ENCODE measurements at places on chromosomes 1 and 21.

GRCh38 chr1:228979774-228980173 is 244.5 kb downstream of the RHOU start:
- DNase-seq, result no peak

- no peak for DNase-seq
These were observed 8.4 kb downstream of the ARMH1 start for GRCh38 chr1:44682883-44683265.

- DNase-seq, result no peak
These were observed 814 bp downstream of the PAQR7 start for GRCh38 chr1:25874635-25875153.

- no peak for DNase-seq
These were observed 145.2 kb downstream of the TNR start for GRCh38 chr1:175597969-175598765.

DNA sequence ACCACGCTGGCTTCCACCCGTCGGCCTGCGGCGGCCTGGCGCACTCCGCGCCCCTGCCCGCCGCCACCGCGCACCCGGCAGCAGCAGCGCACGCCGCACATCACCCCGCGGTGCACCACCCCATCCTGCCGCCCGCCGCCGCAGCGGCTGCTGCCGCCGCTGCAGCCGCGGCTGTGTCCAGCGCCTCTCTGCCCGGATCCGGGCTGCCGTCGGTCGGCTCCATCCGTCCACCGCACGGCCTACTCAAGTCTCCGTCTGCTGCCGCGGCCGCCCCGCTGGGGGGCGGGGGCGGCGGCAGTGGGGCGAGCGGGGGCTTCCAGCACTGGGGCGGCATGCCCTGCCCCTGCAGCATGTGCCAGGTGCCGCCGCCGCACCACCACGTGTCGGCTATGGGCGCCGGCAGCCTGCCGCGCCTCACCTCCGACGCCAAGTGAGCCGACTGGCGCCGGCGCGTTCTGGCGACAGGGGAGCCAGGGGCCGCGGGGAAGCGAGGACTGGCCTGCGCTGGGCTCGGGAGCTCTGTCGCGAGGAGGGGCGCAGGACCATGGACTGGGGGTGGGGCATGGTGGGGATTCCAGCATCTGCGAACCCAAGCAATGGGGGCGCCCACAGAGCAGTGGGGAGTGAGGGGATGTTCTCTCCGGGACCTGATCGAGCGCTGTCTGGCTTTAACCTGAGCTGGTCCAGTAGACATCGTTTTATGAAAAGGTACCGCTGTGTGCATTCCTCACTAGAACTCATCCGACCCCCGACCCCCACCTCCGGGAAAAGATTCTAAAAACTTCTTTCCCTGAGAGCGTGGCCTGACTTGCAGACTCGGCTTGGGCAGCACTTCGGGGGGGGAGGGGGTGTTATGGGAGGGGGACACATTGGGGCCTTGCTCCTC is 1.9 kb downstream of the OLIG2 start:
- DNase-seq, result no peak

- no peak for DNase-seq
These were observed 13.6 kb upstream of the FAM89A start for GRCh38 chr1:231053493-231054162.

DNA sequence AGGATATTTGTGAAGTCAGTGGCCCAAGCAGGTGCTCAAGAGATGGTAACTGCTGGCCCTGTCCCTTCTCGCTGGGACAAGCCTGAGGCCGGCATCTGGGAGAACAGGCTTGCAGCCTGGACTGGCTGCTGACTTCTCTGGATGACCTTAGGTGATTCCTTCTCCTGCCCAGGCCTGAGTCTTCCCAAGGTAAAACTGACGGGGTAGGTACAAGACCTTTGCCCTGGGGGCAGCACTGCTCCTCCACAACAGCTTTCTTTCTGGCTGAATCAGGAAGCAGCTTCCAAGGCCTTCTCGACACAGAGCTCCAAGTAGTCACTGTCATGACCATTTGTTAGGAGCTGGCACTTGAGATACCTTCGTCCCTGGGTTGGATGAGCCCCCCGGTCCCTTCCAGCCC is 59.6 kb downstream of the DMRTB1 start:
- DNase-seq, result no peak

DNA sequence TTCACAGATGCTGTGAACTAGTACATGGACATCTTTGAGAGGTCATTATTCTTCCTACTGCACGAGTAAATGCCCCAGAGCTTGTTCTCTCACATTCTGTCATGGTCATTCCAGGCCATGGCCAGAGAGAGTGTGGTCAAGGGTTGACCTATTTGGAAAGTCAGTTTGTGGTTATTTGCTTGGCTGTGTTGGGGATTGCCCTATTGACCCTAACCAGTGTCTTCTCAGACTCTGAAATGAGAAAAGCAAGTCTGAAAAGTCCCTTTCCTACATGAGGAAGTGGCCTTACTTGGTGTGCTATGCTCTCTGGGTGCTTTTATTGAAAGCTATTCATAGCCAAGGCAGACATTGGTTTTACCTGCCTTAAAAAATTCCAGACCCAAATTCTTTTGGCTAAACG is 26.6 kb downstream of the CLIC6 start:
- no peak for DNase-seq

GRCh38 chr1:107953556-107953955 is 11.4 kb downstream of the VAV3 start:
- peak; percentile 27 for DNase-seq

DNA sequence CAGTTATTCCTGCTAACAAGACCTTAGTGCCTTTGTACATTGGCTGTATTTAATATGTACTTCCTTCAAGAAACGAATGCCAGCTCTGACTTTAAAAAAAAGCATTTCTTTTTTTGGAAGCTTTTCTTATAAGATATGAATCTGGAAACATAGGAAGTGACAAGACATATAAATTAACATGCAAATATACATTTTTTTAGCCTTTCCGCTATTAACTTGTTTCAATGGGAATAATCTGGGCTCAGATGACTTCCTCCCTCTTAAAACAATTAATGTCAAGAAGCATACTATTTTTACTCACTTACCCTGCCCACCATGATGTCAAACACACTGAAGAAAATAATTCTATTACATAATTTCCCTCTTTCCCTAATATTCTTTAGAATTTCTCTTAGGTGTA is 1.4 kb downstream of the DENND1B start:
- DNase-seq, result no peak

GRCh38 chr21:45973475-45974072 is 8.0 kb upstream of the COL6A1 start:
- peak; percentile 80 for DNase-seq

DNA sequence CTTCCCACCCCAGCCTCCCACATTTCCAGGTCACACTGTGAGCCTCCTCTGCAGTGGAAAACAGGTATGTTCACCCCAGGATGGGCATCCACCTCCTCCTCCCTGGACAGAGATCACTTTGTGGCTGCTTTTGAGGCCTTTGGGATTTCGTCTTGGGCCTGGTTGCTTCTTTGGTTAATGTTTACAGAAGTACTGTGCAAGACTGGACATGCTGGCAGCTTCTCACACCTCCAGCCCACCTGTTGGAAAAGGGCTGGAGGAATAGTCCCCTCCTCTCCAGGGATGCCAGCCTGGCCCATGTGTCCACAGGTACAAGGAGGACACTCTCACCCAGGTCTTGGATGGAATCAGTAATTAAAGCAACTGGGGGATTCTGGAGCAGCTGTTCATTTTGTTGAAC is 56.1 kb downstream of the KAZN start:
- DNase-seq, result no peak

GRCh38 chr1:158177700-158178450 is 2.8 kb upstream of the CD1D start:
- DNase-seq, result peak; percentile 89

DNA sequence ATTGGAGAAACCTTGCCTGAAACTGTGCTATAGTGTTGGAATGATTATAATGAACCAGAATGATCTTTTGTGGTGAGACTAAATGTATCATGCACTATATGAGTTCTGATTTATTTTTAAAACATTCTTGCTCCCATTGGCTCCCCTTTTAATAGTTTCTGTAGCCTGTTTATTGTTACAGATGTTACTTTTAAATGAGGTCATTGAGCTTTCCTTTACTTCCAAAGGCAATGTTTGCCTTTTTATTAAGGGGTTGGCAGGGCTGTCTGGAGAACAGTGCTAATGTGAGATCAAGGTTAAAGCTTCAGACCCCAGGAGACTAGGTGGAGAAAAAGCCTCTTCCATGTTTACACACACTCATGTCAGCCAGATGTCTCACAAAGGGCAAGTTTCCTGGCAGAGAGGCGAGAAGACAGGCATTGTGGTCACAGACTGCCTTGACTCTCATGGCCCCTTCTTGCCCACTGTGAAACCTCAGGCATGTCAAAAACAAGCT is 120.6 kb upstream of the RAVER2 start:
- DNase-seq, result no peak

DNA sequence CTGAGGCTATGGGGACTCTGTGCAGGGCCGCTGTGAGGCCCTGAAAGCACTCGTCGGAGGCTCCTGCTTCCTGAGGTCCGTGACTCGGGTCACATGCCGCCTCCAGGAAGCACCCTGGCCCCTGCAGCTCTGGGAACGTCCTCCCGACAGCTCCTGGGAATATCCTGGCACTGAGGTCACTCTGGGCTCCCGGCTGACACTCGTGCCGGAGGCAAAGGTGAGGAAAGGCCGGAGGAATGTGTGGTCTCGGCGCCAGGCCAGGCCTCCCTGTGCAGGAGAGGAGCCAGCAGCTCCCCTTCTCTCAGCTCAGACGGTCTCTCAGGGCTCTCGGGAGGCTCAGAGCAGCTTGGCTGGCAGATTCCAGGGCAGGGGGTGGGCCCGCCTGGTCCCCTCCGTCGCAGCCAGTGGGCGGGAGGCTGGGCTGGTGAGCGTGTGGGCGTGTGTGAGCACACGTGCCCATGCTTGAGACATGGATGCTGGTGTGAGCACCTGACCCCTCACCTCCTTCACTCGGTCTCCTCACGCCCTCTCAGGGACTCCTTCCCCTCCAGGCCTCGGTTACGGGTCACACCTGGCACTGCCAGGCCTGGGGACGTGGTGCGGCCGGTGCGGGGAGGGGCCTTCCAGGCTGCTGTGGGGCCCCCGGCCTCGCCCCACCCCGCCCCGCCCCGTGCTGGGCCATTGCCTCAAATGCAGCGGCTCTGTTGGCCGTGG is 5.5 kb upstream of the RNF223 start:
- DNase-seq, result peak; percentile 46

- no peak for DNase-seq
These were observed 3.7 kb downstream of the TMCO2 start for GRCh38 chr1:40251456-40251855.

- DNase-seq, result no peak
These were observed 125.0 kb upstream of the JUN start for GRCh38 chr1:58908561-58909560.

- no peak for DNase-seq
These were observed 116.3 kb upstream of the HNRNPU start for GRCh38 chr1:244980605-244981004.

DNA sequence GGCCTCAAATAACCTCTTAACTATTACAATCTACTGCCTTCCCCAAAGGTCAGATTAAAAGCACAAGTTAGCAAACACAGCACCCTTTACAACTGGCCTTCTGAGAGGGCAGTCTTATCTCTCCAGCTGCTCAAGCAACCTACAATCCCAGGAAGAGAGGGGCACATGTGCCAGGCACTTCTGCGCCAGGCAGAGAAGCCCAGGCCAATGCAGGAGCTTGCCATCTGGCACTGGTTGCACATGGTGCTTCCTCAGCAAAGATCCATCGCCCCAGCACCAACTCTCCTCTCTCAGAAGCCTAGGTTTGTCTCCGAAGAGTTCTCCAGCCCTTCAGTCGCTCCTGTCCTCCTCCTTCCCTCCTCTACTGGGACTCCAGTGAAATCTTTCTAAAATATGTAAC is 2.5 kb downstream of the STK40 start:
- no peak for DNase-seq

- no peak for DNase-seq
These were observed 248.6 kb downstream of the OLFM3 start for GRCh38 chr1:101748077-101748476.

GRCh38 chr1:3911981-3912808 is 12.1 kb upstream of the C1orf174 start:
- DNase-seq, result no peak

- no peak for DNase-seq
These were observed 3.7 kb downstream of the CCDC24 start for GRCh38 chr1:43994794-43995790.

DNA sequence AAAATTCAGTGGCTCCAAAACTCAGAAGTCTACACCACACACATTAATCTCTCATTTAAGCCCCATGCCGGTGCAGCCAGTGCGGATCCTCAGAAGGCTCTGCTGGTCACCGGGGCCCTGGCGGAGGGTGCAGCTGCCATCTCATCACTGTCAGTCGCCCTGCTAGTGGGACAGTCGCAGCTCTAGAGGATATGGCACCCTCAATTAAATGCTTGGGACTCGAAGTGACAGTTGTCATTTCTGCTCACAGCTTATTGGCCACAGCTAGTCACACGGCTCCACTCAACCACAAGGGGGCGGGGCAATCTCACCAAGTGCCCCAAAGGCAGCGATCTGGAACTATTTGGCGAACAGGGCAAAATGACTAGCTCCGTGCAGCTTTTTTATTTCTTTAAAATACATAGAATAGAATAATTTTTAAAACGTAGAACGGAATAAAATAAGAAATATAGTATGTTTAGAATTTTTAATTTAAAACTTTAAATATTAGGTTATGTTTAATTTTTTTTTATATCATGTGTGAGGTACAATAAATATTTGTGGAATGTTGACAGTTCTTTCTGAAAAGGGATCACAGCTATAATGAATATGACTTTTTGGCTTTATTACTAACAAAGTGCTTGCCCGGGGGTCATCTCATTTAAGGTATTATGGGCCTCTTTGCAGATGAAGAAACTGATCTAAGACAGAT is 8.0 kb upstream of the MAN1C1 start:
- DNase-seq, result peak; percentile 72

- no peak for DNase-seq
These were observed 190.3 kb upstream of the ZC3H12A start for GRCh38 chr1:37284053-37284452.

- no peak for DNase-seq
These were observed 15.3 kb upstream of the SRSF10 start for GRCh38 chr1:23995431-23995837.

GRCh38 chr21:34603002-34603709 is 11.8 kb downstream of the RCAN1 start:
- DNase-seq, result peak; percentile 93

- no peak for DNase-seq
These were observed 5.4 kb upstream of the NTNG1 start for GRCh38 chr1:107135463-107135862.

GRCh38 chr21:32020564-32020963 is 147.7 kb downstream of the HUNK start:
- DNase-seq, result no peak

DNA sequence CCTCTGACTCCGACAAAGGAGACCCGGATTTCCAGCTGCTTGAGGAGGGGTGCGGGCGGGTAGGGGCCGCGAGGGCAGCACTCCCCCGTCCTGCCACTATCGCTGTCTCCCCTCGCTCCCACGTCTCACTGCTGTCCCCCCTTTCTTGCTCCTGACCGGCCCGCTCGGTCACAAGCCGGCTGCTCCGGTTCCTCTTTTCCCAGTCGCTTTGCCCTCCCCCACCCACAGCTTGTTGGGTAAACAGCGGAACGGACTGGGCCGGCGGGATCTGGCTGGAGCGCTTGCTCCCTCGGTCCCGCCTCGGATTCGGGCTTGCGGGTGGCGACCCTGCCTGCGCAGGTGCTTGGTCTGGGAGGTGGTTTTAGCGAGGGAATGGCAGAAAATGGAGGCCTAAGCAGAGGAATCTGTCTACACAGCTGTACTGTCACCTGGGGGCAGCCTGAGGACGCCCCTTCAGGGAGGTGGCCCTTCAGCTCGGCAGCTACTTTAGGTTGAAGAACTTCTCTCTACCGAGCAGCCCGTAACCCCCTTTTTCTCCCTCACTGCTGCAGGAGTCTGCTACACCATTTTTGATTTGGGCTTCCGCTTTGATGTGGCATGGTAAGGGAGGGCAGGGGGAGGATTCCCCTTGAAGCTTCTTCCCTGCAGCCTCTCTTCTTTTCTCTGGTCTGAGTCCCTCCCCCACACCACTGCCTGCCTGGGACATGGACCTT is 645 bp downstream of the ATP6V0B start:
- DNase-seq, result no peak

Data from NCI-H1105 (cell line).